CD4-positive, alpha-beta T cell treated with Interleukin-4 for 4 hours (primary cell): ENCODE measurements at places on chromosomes 5 and 9.
A peak's percentile ranks its signal among the peaks of the same experiment; 100 is the strongest.

- DNase-seq: no peak
Measured at GRCh38 chr9:107671588-107671987, 182.0 kb upstream of the KLF4 start.

DNA sequence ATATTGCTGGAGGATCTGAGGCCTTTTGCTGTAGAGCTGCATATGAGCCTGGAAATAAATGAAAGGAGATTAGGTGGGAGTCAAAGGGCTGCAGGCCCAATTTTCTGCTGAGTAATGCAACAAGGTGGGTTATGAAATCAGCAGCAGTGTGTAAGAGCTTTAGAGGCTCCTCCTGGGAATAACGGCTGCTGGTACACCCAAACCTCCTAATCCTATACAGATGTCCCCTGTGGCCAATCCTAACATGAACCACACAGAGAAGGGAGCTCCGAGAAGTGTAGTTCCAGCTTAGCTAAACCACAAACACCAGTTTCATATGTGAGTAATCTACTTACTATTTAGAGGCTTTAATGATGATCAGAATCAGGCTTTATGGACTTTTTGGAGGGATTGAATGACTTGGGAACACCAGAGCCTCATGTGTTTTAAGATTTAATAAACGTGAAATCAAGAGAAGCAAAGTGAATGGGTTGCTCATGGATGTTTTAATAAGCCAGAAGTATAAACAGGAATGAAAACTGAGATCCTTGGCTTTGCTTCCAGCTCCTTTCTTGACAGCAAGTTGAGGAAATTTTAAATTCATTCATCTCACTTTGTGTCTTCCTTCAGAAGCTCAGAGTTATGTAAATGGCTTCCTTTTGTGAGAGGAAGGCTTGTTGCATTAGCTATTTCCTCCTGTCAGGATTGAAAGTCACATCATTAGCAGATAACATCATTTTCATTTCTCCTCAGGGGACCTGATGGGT lies 437.5 kb downstream of the TMEM232 start:
- no peak for DNase-seq

DNA sequence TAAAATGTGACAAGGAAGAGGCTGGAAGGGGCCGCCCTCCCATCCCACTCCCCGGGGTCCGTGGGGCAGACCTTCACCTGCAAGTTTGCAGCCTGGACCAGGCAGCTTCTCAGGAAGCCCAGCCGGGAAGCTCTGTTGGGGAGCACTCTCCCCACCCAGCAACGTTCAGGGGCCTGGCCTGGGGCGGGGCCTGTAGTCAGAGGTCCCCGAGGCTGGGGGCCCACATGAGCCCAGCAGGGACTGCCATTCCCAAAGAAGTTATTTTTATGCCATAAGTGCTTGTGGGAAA lies 32.7 kb upstream of the NOTCH1 start:
- DNase-seq: no peak

- DNase-seq: peak; percentile 51
Measured at GRCh38 chr5:112417931-112418658, 982 bp downstream of the EPB41L4A start.

- no peak for DNase-seq
Measured at GRCh38 chr5:132099905-132100304, 26.3 kb downstream of the CSF2 start.

DNA sequence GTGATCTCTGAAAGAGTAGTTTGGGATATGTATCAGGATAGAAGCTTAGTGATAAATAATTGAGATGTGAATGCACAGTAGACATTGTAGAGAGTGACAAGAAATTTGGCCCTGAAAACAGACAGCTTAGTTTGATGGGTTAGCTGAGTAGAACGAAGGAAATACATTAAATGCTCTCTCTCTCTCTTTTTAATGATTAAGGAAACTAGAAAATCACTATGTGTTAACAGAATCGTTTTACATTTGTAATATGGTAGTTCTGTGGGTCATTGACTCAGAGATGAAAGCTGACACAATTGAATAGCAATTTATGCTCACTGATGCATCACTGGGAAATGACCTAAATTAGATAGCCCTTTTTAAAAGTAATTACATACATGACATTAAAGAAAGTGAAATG lies 739.8 kb upstream of the PTPRD start:
- no peak for DNase-seq

DNA sequence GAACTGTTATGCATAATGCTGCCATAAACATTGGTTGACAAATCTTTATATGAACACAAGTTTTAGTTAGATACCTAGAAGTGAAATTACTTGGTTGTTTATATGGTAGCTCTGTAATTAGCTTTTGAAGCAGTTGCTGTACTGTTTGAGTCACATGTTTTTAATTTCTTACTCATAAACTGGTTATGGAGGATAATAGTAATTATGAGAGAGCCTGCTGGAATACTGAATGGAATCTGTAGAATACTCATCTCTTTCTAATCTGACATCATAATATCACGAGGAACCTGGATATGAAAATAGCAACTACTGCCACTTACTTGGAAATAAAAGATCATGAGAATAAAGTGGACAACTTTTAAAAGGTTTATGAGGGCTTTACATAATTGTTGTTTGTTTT lies 509.2 kb downstream of the CETN3 start:
- no peak for DNase-seq

GRCh38 chr9:132094314-132094791 lies 14.7 kb upstream of the MED27 start:
- no peak for DNase-seq

GRCh38 chr5:62538017-62538942 lies 40.3 kb upstream of the LRRC70 start:
- no peak for DNase-seq
